Fibroblast of villous mesenchyme (primary cell): ENCODE measurements at places on chromosomes 1 and 21. TPM values are rescaled to one million over a fixed set of nuclear protein-coding genes. Genes with fewer than 3 reads are reported as not detected.
A peak's percentile ranks its signal among the peaks of the same experiment; 100 is the strongest.

DNA sequence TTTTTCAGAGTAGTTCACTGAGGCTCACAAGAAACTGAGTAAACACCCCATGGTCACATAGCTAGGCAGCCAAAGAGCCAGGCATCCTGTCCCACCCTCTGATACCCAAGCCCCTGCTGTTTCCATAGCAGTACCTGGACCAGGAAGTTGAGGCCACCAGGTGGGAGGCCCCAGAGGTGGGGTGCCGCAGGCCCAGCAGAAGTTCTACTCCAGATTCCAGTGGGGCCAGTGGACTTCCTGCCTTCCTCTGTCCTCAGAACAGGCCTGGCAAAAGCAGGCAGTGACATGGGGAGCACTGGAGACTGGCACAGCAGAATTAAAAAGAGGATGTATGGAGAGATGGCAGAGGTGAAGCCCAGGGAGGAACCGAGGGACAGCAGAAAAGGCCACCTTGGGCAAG is 19.0 kb downstream of the FOXO6 start:
- DNase-seq, result no peak

GRCh38 chr1:228376651-228377631 is 29.7 kb downstream of the TRIM11 start:
- no peak for DNase-seq

- peak; percentile 64 for DNase-seq
Observed at GRCh38 chr1:220370041-220370700, 97.9 kb upstream of the RAB3GAP2 start.

- no peak for DNase-seq
Observed at GRCh38 chr1:42323551-42323950, 11.5 kb downstream of the FOXJ3 start.

- DNase-seq, result no peak
Observed at GRCh38 chr1:61332196-61332753, 249.9 kb downstream of the NFIA start.

Gene TEX38
- total RNA-seq, result under 0.01 TPM in 1 of 2 replicates, not detected in the other

Gene LCE1A
- not detected in 2 replicates for total RNA-seq
